ENCODE measurements at places on chromosomes 16 and 17. TPM values are rescaled to one million over a fixed set of nuclear protein-coding genes. Genes with fewer than 3 reads are reported as not detected.

DNA sequence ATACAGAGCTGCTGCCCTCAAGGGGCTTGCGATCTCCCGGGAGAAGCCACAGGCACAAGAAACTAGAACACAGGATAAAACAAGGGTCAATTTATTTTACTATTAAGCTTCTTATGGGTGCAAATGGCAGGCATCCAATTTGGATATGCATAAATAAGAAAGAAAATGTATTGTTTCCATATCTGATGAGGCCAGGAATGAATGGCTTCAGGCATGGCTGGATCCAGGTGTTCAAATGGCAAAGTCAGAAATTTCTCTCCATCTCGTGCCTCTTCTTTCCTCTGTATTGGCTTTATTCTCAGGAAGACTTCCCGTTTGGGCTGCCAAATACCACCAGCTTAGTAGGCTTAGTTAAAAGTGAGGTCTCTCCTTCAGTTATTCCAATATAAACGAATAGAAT is 43.1 kb downstream of the SCNN1B start:
- H3K4me1 ChIP-seq = no peaks in the 10 kb centered on the region
- no peaks in the 10 kb centered on the region for H3K36me3 ChIP-seq
- no peaks in the 10 kb centered on the region for H3K27me3 ChIP-seq
- DNase-seq = no peak
- no peak overlapping the region for H3K27ac ChIP-seq

DNA sequence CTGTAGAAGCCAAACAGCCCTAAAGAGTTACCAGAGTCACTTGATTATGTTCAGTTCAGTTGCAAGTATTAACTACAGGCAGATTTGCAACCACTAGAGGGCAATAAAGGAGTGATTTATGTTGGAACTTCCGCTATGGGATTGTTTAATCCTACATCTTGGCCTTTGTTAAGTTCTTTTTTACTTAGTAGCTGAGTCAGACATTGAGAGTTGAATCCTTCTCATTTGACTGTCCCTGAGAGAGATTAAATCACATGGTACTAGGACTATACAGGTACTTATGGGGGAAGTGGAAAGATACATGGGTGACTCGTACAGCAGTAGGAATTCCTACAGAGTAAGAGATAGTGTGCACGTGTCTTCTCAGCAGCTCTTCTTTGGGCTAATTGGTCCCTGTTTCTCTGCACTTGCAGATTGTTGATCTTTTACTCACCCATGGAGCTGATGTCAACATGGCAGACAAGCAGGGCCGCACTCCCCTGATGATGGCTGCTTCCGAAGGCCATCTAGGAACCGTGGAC is 40.3 kb downstream of the CYB561 start:
- H3K27ac ChIP-seq = peak overlapping the region; percentile 37
- H3K27me3 ChIP-seq = no peaks in the 10 kb centered on the region
- H3K4me1 ChIP-seq = no peaks in the 10 kb centered on the region
- DNase-seq = no peak

GRCh38 chr17:42521036-42521435 is 15.0 kb upstream of the NAGLU start:
- H3K4me3 ChIP-seq = no peak overlapping the region
- no peak for DNase-seq
- no peaks in the 10 kb centered on the region for H3K36me3 ChIP-seq
- peaks cover 87% of the 10 kb centered on the region for H3K4me1 ChIP-seq
- H3K27ac ChIP-seq = peak overlapping the region; percentile 93

GRCh38 chr17:65115839-65116238 is 21.3 kb upstream of the RGS9 start:
- H3K36me3 ChIP-seq = no peaks in the 10 kb centered on the region
- no peak overlapping the region for H3K27ac ChIP-seq
- H3K27me3 ChIP-seq = no peaks in the 10 kb centered on the region

- peak overlapping the region; percentile 89 for H3K4me3 ChIP-seq
- DNase-seq = no peak
- H3K4me1 ChIP-seq = peaks cover 12% of the 10 kb centered on the region
- peak overlapping the region; percentile 96 for H3K27ac ChIP-seq
- no peaks in the 10 kb centered on the region for H3K27me3 ChIP-seq
- H3K36me3 ChIP-seq = peaks cover 24% of the 10 kb centered on the region
Measured at GRCh38 chr16:46974352-46974751, 878 bp upstream of the DNAJA2 start.

GRCh38 chr16:21190599-21190998 is 20.8 kb downstream of the ZP2 start:
- no peaks in the 10 kb centered on the region for H3K27me3 ChIP-seq
- H3K4me1 ChIP-seq = no peaks in the 10 kb centered on the region
- no peaks in the 10 kb centered on the region for H3K36me3 ChIP-seq
- no peak for DNase-seq
- no peak overlapping the region for H3K27ac ChIP-seq

- H3K27ac ChIP-seq = no peak overlapping the region
- H3K27me3 ChIP-seq = no peaks in the 10 kb centered on the region
- no peak for DNase-seq
- H3K4me3 ChIP-seq = no peak overlapping the region
- H3K4me1 ChIP-seq = no peaks in the 10 kb centered on the region
Measured at GRCh38 chr16:80577485-80578280, 36.9 kb downstream of the DYNLRB2 start.

DNA sequence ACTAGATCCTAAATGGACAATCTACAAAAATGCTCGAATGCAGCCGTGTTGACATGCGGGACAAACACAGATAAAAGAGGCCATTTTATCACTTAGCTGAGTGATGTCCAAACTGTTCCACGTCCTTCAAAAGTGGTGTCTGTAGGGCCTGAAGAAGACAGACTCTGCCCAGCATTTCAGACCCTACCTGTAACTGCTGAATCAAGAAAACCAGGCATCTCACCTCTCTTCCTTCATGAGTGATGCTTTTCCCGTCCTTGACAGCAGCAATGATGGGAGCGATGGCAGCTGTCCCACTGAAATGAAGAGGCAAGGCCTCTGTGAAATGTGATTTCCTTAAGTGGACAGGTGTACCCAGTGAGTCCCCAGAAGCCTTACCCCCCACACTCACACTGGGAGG is 12.3 kb downstream of the ELAC2 start:
- H3K27me3 ChIP-seq = no peaks in the 10 kb centered on the region
- H3K27ac ChIP-seq = no peak overlapping the region
- H3K4me3 ChIP-seq = no peak overlapping the region
- peaks cover 5% of the 10 kb centered on the region for H3K4me1 ChIP-seq
- DNase-seq = no peak
- H3K36me3 ChIP-seq = peaks cover 100% of the 10 kb centered on the region

Gene NR1D1
- 11.1 TPM for total RNA-seq

Gene ADGRG3
- total RNA-seq = 0.50 TPM

Gene CACNB1
- total RNA-seq = 5.5 TPM

GRCh38 chr17:7570351-7570750 is 8.6 kb downstream of the SENP3 start:
- peaks cover 27% of the 10 kb centered on the region for H3K4me1 ChIP-seq
- DNase-seq = no peak
- no peaks in the 10 kb centered on the region for H3K27me3 ChIP-seq
- peaks cover 73% of the 10 kb centered on the region for H3K36me3 ChIP-seq
- H3K4me3 ChIP-seq = no peak overlapping the region

Gene KRTAP4-3
- not detected for total RNA-seq

DNA sequence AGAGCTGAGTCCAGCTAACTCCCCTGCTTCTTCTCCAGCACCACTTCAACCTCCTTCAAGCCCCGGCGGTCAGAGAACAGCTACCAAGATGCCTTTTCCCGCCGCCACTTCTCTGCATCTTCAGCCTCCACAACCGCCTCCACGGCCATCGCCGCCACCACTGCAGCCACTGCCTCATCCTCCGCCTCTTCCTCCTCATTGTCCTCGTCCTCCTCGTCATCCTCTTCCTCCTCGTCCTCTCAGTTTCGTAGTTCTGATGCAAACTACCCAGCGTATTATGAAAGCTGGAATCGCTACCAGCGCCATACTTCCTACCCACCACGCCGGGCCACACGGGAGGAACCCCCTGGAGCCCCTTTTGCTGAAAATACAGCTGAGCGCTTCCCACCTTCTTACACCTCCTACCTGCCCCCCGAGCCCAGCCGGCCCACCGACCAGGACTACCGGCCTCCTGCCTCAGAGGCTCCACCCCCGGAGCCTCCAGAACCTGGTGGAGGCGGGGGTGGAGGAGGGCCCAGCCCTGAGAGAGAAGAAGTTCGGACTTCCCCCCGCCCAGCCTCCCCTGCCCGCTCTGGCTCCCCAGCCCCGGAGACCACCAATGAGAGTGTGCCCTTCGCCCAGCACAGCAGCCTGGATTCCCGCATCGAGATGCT is 7.1 kb downstream of the SETD1A start:
- no peaks in the 10 kb centered on the region for H3K4me1 ChIP-seq
- no peaks in the 10 kb centered on the region for H3K27me3 ChIP-seq
- H3K4me3 ChIP-seq = no peak overlapping the region
- H3K27ac ChIP-seq = no peak overlapping the region

Gene HSD17B2
- total RNA-seq = not detected

- no peaks in the 10 kb centered on the region for H3K27me3 ChIP-seq
- H3K4me1 ChIP-seq = peaks cover 14% of the 10 kb centered on the region
- H3K36me3 ChIP-seq = no peaks in the 10 kb centered on the region
- no peak for DNase-seq
- H3K27ac ChIP-seq = no peak overlapping the region
- H3K4me3 ChIP-seq = no peak overlapping the region
Measured at GRCh38 chr16:87698676-87699199, 67.0 kb downstream of the KLHDC4 start.

Gene ADAP2
- 4.1 TPM for total RNA-seq

- no peak overlapping the region for H3K27ac ChIP-seq
- no peak for DNase-seq
- no peaks in the 10 kb centered on the region for H3K36me3 ChIP-seq
- no peaks in the 10 kb centered on the region for H3K27me3 ChIP-seq
- no peaks in the 10 kb centered on the region for H3K4me1 ChIP-seq
Measured at GRCh38 chr16:64074706-64075105, 1047.2 kb downstream of the CDH11 start.

GRCh38 chr16:19127205-19127604 is 13.4 kb downstream of the ITPRIPL2 start:
- no peaks in the 10 kb centered on the region for H3K27me3 ChIP-seq
- peaks cover 49% of the 10 kb centered on the region for H3K4me1 ChIP-seq
- no peaks in the 10 kb centered on the region for H3K36me3 ChIP-seq
- H3K4me3 ChIP-seq = no peak overlapping the region
- DNase-seq = no peak

DNA sequence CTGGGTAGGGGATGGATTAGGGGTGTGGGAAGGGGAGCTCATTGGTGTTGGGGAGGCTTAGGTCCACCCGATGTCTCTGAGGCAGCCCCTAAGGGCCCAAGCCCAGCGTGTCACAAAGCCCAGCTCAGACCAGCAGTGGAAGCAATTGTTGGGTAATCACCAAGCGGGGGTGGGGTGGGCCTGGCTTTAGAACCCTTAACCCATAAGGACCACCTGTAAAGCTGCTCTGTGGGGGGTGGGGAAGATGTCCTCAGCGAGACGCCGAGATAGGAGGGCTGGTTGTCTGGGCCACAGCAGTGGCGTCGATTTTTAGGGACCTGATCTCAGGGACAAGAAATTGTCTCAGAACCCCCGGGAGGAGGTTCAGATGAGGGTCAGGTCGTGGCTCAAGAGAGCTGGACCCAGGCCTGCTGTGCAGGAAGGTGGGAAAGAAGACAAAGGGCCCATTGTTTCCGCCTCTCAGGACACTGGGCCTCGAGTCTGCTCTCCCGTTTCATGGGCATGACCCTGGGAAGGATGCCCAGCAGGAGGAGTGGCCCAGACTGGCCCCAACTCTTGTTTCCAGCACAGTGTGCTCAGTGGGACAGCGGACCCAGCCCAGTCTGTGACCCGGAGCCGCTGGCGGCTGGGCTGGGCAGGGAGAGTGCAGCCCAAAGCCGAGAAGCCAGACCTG is 15.9 kb downstream of the ST6GALNAC2 start:
- no peak for DNase-seq
- H3K4me3 ChIP-seq = no peak overlapping the region
- H3K36me3 ChIP-seq = peaks cover 16% of the 10 kb centered on the region
- H3K4me1 ChIP-seq = peaks cover 22% of the 10 kb centered on the region

Gene C17orf107
- total RNA-seq = 0.81 TPM

DNA sequence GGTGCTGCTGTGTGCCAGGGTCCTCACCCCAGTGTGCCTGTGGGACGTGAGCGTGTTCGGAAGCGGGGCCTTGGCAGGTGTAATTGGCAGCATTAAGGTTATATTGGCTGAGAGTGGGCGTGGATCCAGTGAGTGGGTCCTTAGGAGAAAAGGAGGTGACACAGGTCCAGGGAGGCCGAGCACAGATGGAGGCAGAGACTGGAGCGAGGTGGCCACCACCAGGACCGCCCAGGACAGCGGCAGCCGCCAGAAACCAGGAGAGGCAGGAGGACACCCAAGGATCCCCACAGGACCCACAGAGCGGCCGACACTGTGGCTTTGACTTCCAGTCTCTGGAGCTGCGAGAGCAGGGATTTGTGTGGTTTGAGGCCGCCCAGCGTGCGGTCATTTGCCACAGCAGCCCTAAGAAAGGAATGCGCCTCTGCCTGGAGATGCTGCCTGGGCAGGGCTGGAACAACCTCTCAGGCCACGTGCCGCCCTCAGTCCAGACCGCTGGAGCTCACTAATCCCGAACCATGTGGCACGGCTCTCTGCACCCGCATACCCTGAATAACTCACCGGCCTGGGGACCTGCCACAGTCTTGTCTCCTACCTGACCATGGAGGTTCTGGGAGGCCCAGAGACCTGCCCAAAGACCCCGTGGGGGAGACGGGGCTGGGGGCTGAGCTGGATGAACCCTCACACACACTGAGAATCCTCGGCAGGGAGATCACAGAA is 45.4 kb downstream of the SOX8 start:
- no peak for DNase-seq
- no peaks in the 10 kb centered on the region for H3K36me3 ChIP-seq
- no peak overlapping the region for H3K27ac ChIP-seq
- no peak overlapping the region for H3K4me3 ChIP-seq
- H3K27me3 ChIP-seq = peaks cover 66% of the 10 kb centered on the region

Gene KRT28
- total RNA-seq = not detected

DNA sequence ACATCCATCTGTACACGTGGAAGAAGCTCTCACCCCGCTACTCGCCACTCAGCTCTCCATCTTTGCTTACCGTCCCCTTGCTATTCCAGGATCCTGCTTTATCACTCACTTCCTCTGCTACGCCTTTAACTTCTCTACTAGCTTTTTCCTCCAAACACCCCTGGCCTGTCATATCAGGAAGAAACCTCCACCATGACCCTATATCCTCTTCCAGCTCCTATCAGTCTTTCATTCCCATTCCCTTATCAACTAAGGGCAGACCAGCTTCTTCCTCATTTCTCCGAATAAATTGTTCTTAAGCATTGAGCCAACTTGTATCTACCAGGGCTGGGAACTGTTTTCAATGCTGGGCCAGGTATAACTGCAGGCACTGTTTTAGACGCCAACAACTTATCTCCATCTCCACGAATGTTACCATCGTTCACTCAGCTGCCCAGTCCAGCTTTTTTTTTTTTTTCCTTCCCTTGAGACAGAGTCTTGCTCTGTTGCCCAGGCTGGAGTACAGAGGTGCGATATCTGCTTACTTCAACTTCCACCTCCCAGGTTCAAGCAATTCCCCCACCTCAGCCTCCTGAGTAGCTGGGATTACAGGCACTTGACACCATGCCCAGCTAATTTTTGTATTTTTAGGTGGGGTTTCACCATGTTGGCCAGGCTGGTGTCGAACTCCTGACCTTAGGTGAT is 4.3 kb downstream of the IQCK start:
- no peak for DNase-seq
- H3K27me3 ChIP-seq = no peaks in the 10 kb centered on the region
- H3K4me1 ChIP-seq = peaks cover 28% of the 10 kb centered on the region
- H3K4me3 ChIP-seq = no peak overlapping the region
- no peak overlapping the region for H3K27ac ChIP-seq

- H3K4me1 ChIP-seq = peaks cover 16% of the 10 kb centered on the region
- H3K27ac ChIP-seq = no peak overlapping the region
- DNase-seq = no peak
- no peak overlapping the region for H3K4me3 ChIP-seq
- no peaks in the 10 kb centered on the region for H3K36me3 ChIP-seq
Measured at GRCh38 chr16:11597235-11598095, 10.7 kb upstream of the LITAF start.

Gene ANKFN1
- total RNA-seq = 0.38 TPM
